Calu3 (cell line): ENCODE measurements at places on chromosomes 1 and 21. TPM values are rescaled to one million over a fixed set of nuclear protein-coding genes. Genes with fewer than 3 reads are reported as not detected.
A peak's percentile ranks its signal among the peaks of the same experiment; 100 is the strongest.

DNA sequence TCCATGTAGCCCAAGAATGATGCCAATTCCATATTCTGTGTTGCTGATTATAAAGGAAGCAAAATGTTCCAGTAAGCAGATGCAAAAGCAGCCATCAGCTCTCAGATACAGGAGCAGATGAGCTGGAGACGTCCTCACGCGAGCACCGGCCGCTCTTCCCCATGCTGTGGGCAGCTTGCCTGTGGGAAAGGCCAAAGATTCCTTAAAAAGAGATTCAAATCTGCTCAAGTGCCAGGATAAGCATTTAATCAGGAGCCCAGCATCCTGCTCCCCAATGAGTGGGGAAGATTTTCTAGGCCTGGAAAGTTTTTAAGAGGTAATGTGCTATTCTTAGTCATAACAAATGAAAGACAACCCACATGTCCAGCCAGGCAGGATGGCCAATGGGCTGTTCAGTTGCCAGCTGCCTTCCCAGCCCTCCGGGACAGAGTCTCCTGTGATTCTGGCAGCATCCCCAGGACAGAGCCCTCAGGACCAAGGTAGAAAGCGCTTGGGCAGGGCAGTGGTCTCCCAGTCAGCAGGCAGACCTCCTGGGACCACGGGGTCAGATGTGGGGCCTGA, 108.2 kb upstream of the TMPRSS2 start:
- H3K4me1 ChIP-seq: peaks cover 25% of the 10 kb centered on the region
- DNase-seq: no peak
- no peak overlapping the region for H3K4me3 ChIP-seq
- H3K36me3 ChIP-seq: peaks cover 4% of the 10 kb centered on the region

GRCh38 chr21:37346841-37347430, 19.6 kb upstream of the DYRK1A start:
- no peaks in the 10 kb centered on the region for H3K27me3 ChIP-seq
- H3K4me3 ChIP-seq: no peak overlapping the region
- no peaks in the 10 kb centered on the region for H3K36me3 ChIP-seq
- no peak overlapping the region for H3K27ac ChIP-seq
- H3K4me1 ChIP-seq: no peaks in the 10 kb centered on the region
- DNase-seq: no peak

GRCh38 chr1:151325646-151326429, 1.4 kb downstream of the PI4KB start:
- no peak for DNase-seq
- H3K27me3 ChIP-seq: no peaks in the 10 kb centered on the region
- H3K27ac ChIP-seq: peak overlapping the region; percentile 92

- no peak overlapping the region for H3K27ac ChIP-seq
- H3K36me3 ChIP-seq: peaks cover 27% of the 10 kb centered on the region
- H3K27me3 ChIP-seq: no peaks in the 10 kb centered on the region
- H3K4me1 ChIP-seq: peaks cover 24% of the 10 kb centered on the region
- no peak overlapping the region for H3K4me3 ChIP-seq
Measured at GRCh38 chr1:198281911-198282310, 125.1 kb downstream of the NEK7 start.

DNA sequence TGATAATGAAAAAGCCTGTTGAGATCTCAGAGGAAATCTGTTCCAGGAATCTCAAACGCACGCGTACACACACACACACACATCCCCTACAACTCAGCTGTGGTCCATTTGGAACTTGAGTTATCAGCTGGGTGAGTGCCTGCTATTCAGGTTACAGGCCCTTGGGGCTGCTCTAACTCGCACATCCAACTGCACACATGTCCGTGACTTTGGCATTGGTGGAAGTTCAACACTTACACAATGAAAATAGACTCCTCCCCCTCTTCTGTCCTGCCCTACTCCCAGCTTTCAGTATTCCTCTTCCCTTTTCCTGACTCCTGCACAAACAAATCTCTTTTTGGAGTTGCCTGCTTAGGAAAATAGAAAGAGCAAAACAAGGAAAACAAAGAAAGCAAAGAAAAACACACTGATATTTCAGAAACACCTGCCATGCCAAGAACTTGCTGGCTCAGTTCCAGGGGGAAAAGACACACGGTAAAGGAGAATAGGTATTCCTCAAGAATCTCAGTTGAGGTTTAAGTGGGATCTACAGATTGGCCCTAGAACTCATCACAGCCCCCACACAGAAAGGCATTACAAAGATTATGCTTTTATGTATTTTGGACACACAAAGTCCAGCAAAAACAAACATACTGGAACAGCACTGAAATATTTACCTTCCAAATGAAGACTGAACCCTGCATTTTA, 140.9 kb downstream of the TGFBR3 start:
- H3K4me1 ChIP-seq: peaks cover 12% of the 10 kb centered on the region
- no peaks in the 10 kb centered on the region for H3K27me3 ChIP-seq
- no peak overlapping the region for H3K27ac ChIP-seq

GRCh38 chr1:160727316-160727640, 11.8 kb upstream of the SLAMF7 start:
- no peaks in the 10 kb centered on the region for H3K4me1 ChIP-seq
- H3K27ac ChIP-seq: no peak overlapping the region
- H3K27me3 ChIP-seq: peaks cover 14% of the 10 kb centered on the region
- H3K36me3 ChIP-seq: no peaks in the 10 kb centered on the region
- H3K4me3 ChIP-seq: no peak overlapping the region

DNA sequence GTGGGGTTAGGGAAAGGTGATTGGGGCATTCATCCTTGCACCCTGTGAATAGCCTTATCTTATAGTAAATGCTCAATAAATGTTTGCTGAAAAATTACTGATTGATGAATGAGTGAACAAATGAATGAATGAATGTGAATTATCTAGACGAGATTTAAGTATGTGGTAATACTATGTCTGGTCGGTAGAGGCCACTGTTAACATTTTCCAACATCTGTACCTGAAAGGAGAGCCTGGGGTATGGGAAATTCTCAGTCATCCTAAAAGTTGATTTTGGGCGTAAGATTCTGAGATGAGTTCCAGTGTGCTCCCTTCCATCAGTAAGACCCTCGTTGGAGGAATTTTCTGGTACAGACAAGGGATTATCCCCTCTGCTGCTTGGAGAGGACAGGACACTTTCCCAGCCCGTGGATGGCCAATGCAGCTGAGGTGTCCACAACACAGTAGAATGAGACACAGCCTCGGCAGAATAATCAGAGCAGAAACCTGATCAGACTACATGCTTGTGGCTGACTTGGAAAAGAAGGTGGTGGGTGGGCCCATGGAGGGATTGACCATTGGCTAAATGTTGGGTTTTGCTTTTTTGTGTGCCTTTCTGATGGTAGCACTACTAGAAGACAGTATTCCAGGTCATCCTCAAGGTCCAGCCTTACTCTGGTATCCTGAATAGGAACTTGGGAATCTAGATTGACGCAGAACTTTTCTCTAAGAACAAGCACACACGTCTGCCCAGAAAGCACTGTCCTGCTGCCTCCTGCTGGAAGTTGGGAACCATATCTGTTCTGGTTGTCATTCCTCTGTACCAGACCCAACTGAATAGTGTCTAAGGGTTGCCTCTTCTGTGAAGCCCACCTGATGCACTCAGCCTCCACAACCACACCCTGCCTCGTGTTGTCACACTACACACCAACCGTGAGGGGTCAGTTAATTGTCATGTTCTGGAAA, 262.0 kb downstream of the TNR start:
- H3K27ac ChIP-seq: no peak overlapping the region
- DNase-seq: peak; percentile 17
- H3K4me3 ChIP-seq: no peak overlapping the region
- peaks cover 74% of the 10 kb centered on the region for H3K27me3 ChIP-seq

DNA sequence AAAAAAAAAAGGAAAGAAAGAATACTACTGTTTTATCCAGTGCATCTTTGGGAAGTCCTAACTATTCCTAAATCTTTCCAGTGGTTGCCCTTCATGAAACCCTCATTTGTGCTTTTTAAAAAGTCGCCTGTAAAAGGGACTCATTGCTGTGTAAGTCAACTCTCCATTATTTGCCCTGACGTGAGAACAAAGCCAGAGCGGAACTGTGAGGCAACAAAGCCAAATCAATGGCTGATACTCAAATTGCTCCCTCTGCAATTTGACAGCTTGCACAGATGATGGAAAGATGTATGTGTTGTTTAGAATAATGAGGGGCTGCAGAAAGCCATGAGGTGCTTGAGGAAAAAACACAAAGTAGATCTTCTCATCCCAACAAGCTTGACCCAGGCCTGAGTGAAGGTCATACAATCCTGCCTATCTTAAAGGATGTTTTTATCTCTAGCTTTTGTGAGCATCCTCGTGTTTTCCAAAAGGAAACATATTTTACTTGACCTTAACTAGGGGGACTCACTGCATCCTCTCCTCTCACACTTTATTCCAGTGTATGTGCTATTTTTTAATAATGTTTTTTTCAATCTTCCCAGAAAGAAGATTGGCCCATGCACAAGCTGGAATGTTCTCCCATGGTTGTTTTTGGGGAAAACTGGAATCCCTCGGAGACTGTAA, 33.4 kb downstream of the SMYD2 start:
- H3K27ac ChIP-seq: no peak overlapping the region
- peaks cover 7% of the 10 kb centered on the region for H3K4me1 ChIP-seq
- DNase-seq: no peak

DNA sequence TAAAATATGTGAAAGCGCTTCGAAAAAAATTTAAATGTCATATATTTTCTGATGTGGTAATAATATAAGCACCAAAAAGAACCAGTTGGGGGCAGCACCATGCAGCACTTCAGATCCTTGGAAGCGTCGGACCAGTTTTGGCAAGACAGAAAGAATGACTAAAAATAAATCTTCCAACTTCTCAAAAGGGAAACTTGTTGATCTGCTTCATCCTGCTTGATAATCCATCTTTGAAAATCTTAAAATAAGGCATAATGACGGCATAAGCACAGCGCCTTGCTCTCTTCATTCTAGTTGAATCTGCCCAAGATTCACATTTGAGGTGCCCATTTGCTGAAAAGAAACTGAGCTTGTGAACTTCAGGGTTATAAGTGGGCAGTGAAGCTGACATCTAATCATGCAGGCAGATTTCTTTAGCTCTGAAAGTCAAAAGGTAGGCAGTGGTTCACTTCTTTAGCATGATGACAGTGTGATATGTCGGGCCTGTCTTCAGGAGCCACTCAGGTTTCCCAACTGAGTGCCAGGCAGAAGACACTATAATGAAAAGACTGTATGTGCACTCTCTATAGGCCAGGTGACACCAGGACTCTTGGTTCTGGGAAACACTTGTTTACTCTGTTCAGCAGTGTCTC, 19.8 kb upstream of the MUTYH start:
- H3K27me3 ChIP-seq: no peaks in the 10 kb centered on the region
- H3K4me1 ChIP-seq: peaks cover 17% of the 10 kb centered on the region
- no peak overlapping the region for H3K4me3 ChIP-seq

DNA sequence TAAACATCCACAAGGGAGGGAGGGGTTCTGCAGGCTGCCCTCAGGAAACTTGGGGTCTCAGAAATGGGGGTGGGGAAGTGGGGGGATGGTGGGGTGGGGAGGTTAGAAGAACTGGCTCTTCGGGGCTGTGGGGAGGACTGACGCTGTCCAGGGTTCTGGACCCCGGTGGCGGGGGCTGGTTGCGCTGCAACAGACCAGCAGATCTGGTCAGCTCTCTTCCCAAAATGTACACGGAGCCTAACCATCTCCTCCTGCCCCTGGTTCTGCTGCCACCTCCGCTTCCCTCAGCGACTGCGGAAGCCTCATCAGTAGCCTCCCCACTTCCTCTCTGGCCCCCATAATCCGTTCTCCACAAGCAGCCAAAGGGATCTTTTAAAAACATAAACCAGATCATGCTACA, 29.3 kb upstream of the C1QA start:
- H3K4me1 ChIP-seq: no peaks in the 10 kb centered on the region
- no peaks in the 10 kb centered on the region for H3K36me3 ChIP-seq
- H3K4me3 ChIP-seq: no peak overlapping the region
- H3K27me3 ChIP-seq: peaks cover 98% of the 10 kb centered on the region
- DNase-seq: no peak
- H3K27ac ChIP-seq: no peak overlapping the region

DNA sequence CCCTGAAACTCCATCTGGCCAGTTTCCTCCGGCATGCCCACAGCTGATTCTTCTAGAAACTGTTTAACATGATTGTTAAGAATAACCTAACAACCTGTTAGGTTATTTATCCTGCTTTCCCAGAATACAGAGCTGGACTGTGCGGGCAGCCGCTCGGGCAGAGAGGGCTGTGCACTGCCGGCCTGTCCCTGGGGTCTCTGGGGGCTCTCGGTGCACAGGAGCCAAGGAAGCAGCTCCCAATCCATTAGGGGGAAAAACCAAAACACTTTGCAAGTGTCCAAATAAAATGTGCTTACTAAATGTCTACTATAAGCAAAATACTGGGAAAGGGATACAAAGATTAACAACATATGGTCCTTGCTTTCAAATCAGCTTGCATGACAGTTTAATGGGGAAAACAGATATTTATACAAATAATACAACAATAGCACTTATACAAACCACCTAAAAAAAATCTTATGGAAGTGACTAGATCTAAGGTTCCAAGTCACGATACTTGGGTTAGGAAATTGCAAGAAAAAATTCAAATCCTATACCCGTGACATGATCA, 50.7 kb downstream of the HLCS start:
- H3K27ac ChIP-seq: no peak overlapping the region
- peaks cover 5% of the 10 kb centered on the region for H3K36me3 ChIP-seq
- peaks cover 33% of the 10 kb centered on the region for H3K4me1 ChIP-seq

DNA sequence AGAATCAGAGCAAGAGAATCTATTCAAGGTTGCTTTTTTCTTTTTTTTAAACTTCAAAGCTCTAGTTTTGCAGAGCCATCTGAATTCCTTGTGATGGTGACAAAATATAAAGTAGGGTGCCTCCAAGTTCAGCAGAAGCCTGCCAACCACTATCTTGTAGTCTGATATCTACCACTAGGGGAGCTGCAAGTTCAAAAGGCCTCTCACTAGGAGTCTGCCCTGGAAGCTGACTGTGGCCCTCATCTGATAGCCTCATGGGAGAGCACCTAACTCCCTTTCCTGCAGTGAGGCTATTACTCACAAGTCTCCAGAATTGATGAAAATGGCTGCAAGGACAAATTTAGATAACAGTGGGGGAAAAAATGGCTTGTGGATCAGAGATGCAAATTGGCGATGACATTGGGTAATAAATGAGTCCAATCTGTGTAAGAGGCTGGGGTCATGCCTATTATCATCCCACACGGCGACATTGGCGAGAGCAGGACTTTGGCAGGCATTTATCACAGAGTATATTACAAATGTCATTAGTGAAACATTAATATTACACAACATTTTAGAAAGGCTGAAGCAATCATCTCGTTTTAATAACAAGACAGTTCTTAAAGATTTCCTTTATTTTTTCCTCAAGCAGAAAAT, 10.7 kb upstream of the ZP4 start:
- H3K27me3 ChIP-seq: no peaks in the 10 kb centered on the region
- H3K27ac ChIP-seq: peak overlapping the region; percentile 4
- no peaks in the 10 kb centered on the region for H3K36me3 ChIP-seq
- H3K4me1 ChIP-seq: peaks cover 8% of the 10 kb centered on the region
- H3K4me3 ChIP-seq: no peak overlapping the region

PTGS2 gene
- 64.2 and 78.2 TPM in 2 replicates for total RNA-seq

LPAR3 gene
- total RNA-seq: 13.2 and 14.0 TPM in 2 replicates

ORC1 gene
- total RNA-seq: 15.5 and 17.2 TPM in 2 replicates

RNU1-3 gene
- 1,678 and 1,905 TPM in 2 replicates for total RNA-seq

ARF1 gene
- 510 and 512 TPM in 2 replicates for total RNA-seq

CDK18 gene
- 42.1 and 44.0 TPM in 2 replicates for total RNA-seq

RGS8 gene
- total RNA-seq: not detected in 2 replicates

UTS2 gene
- total RNA-seq: not detected in 2 replicates

KRTAP21-2 gene
- not detected in 2 replicates for total RNA-seq

SELP gene
- 0.47 TPM in 1 of 2 replicates, not detected in the other for total RNA-seq

DRAXIN gene
- total RNA-seq: not detected in 2 replicates
